ENCODE measurements at places on chromosomes 2 and 18. TPM values are rescaled to one million over a fixed set of nuclear protein-coding genes. Genes with fewer than 3 reads are reported as not detected.

The ABHD3 gene
- total RNA-seq: 11.4 TPM

The LMAN2L gene
- 16.6 TPM for total RNA-seq

The ST6GAL2 gene
- total RNA-seq: not detected

The TEKT4 gene
- total RNA-seq: not detected

The STPG4 gene
- total RNA-seq: 0.13 TPM

The MC5R gene
- not detected for total RNA-seq

The ATP5F1A gene
- total RNA-seq: 944 TPM

The ALKAL2 gene
- total RNA-seq: not detected

All from thoracic aorta endothelial cell (primary cell).